ENCODE measurements at places on chromosomes 12 and 14. TPM values are rescaled to one million over a fixed set of nuclear protein-coding genes. Genes with fewer than 3 reads are reported as not detected.

The TTC5 gene
- total RNA-seq, result 10.7 TPM

The DDN gene
- 0.12 TPM for total RNA-seq

The SYNE3 gene
- total RNA-seq, result 5.8 TPM

The CAPZA3 gene
- not detected for total RNA-seq

The SCN8A gene
- total RNA-seq, result 7.1 TPM

The SPTLC2 gene
- 42.6 TPM for total RNA-seq

The ITPR2 gene
- total RNA-seq, result 15.0 TPM

The RDH16 gene
- total RNA-seq, result 0.05 TPM

The LBHD2 gene
- not detected for total RNA-seq

The BHLHE41 gene
- 2.7 TPM for total RNA-seq

The AKAP5 gene
- 0.48 TPM for total RNA-seq

The PLBD1 gene
- 0.23 TPM for total RNA-seq
